Endothelial cell (in vitro differentiated cells): ENCODE measurements at places on chromosomes 4 and X. TPM values are rescaled to one million over a fixed set of nuclear protein-coding genes. Genes with fewer than 3 reads are reported as not detected.

DNA sequence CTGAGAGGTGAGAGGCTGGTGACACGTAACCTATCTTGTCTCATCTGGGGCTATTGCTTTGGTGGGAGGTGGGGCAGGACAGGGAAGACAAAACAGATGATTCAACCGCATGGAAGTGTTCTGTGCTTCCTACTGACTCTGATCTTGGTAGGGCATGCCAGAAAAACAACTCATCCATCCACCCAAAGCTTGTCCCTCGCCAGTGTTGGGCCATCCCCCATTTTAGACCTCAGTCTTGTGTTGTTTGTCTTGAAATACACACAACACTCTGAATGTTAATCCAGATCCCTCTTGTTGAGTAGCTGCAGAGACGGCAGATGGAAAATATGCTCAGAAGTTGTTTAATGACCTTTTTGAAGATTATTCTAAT is 377 bp downstream of the CHRNA9 start:
- H3K4me3 ChIP-seq, result no peak overlapping the region
- no peaks in the 10 kb centered on the region for H3K36me3 ChIP-seq

DNA sequence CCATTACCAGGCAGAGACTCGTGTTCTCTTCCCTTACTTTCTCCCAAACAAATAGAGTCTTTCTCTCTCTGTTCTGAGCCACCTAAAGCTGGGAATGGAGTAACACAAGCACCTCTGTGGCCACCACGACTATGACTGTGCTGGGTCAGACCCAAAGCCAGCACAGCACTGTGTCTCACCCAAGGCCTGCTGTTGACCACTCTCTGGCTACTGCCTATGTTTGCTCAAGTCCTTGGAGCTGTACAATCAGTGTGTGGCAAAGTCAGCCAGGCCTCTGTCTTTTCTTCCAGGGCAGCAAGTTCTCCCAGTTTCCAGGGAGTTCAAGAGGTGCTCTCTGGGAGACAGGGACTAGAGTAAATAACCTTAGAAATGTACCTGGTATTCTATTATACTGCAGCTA is 239.4 kb downstream of the FAM47A start:
- DNase-seq, result no peak
- H3K27ac ChIP-seq, result no peak overlapping the region
- no peaks in the 10 kb centered on the region for H3K4me1 ChIP-seq
- no peaks in the 10 kb centered on the region for H3K27me3 ChIP-seq
- H3K4me3 ChIP-seq, result no peak overlapping the region

GRCh38 chr4:137825505-137825904 is 293.2 kb upstream of the PCDH18 start:
- no peak overlapping the region for H3K27ac ChIP-seq
- no peak overlapping the region for H3K4me3 ChIP-seq
- no peak for DNase-seq
- no peaks in the 10 kb centered on the region for H3K4me1 ChIP-seq

- no peak overlapping the region for H3K27ac ChIP-seq
- no peak overlapping the region for H3K4me3 ChIP-seq
- H3K4me1 ChIP-seq, result peaks cover 7% of the 10 kb centered on the region
- H3K27me3 ChIP-seq, result no peaks in the 10 kb centered on the region
- no peak for DNase-seq
- H3K36me3 ChIP-seq, result peaks cover 11% of the 10 kb centered on the region
These were observed 715.9 kb downstream of the TECRL start for GRCh38 chr4:63693321-63693720.

DNA sequence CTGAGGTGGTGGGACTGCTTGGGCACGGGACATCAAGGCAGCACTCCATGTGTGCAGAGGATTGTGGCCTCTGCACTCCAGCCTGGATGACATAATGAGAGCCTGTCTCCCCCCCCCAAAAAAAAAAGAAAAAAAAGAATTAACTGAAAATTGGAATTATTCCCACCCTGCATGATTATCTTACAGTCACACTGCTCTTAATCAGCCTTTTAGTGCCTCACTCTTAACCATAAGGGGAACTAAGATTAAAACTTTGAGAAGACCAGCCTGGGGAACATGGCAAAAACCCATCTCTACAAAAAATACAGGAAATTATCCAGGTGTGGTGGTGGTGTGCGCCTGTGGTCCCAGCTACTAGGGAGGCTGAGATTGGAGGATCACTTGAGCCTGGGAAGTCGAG is 94.6 kb downstream of the UBE2K start:
- H3K27me3 ChIP-seq, result peaks cover 4% of the 10 kb centered on the region
- no peak overlapping the region for H3K27ac ChIP-seq
- no peak overlapping the region for H3K4me3 ChIP-seq
- no peaks in the 10 kb centered on the region for H3K4me1 ChIP-seq
- DNase-seq, result no peak
- H3K36me3 ChIP-seq, result no peaks in the 10 kb centered on the region

DNA sequence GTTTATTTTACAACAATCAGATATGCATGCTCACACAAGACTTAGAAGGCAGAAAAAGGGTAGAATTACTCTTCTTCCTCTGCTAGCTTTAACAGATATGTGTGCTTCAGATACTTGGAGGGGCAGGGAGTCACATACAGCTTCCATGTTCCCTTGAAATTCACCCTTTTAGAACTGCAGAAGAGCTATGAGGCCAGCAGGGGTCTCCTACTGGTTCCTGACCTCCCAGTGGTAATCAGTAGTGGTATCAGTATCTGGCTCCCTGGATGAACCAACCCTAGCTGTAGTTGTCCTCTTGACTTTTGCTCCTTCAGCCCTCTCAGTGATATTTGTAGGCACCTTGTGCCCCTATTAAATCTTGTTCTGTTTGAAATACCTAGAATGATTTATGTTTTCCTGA is 81.5 kb downstream of the RCHY1 start:
- no peak overlapping the region for H3K4me3 ChIP-seq
- H3K36me3 ChIP-seq, result no peaks in the 10 kb centered on the region
- peaks cover 13% of the 10 kb centered on the region for H3K4me1 ChIP-seq
- no peak overlapping the region for H3K27ac ChIP-seq
- H3K27me3 ChIP-seq, result no peaks in the 10 kb centered on the region

IGSF1 gene
- 1.1 TPM for total RNA-seq

- no peak overlapping the region for H3K4me3 ChIP-seq
- peaks cover 3% of the 10 kb centered on the region for H3K27me3 ChIP-seq
- H3K36me3 ChIP-seq, result no peaks in the 10 kb centered on the region
- no peak for DNase-seq
These were observed 5.9 kb downstream of the COL25A1 start for GRCh38 chr4:109296527-109296926.

GRCh38 chr4:74108457-74109115 is 9.6 kb upstream of the CXCL2 start:
- H3K4me3 ChIP-seq, result no peak overlapping the region
- no peaks in the 10 kb centered on the region for H3K36me3 ChIP-seq
- no peak for DNase-seq
- H3K4me1 ChIP-seq, result peaks cover 18% of the 10 kb centered on the region
- peak overlapping the region; percentile 64 for H3K27ac ChIP-seq

SPANXB1 gene
- total RNA-seq, result not detected

CFAP99 gene
- not detected for total RNA-seq

DNA sequence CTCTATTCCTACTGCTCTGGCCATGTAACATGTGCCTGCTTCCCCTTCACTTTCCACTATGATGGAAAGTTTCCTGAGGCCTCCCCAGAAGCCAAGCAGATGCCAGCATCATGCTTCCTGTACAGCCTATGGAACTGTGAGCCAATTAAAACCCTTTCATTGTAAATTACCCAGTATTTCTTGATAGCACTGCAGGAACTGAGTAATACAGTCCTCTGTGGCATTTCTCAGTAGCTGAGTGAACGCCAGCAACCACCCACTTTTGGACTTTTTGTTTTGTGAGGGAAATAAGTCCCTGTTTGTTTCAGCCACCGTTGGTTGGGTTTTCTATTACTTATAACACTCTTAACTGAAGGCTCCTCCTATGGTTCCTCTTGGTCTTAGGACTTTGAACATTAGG is 104.1 kb downstream of the C4orf51 start:
- peaks cover 2% of the 10 kb centered on the region for H3K27me3 ChIP-seq
- peaks cover 12% of the 10 kb centered on the region for H3K4me1 ChIP-seq
- no peak overlapping the region for H3K27ac ChIP-seq
- no peak for DNase-seq

GRCh38 chr4:179748837-179749236 is 2306.6 kb upstream of the AGA start:
- no peak overlapping the region for H3K4me3 ChIP-seq
- H3K27ac ChIP-seq, result no peak overlapping the region
- no peaks in the 10 kb centered on the region for H3K27me3 ChIP-seq
- DNase-seq, result no peak
- H3K36me3 ChIP-seq, result no peaks in the 10 kb centered on the region

DNA sequence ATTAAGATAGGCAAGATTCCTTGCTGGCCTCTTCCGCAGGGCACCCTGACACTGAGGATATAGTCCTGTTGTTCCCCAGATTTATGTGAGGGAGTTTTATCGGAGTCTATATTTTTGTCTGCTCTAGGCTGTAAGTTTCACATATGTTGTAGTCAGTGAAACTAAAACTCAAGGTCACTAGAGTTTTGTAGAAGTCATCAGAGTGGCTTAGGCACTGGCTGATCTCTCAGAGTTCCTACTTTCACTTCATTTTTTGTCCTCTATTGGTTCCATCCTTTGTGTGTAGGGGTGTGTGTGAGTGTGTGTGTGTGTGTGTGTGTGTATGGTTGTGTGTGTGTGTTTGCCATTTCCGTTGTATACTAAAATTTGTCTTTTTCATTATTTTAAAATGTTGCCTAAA is 577.5 kb downstream of the IQCM start:
- H3K27ac ChIP-seq, result no peak overlapping the region
- no peak for DNase-seq
- no peaks in the 10 kb centered on the region for H3K4me1 ChIP-seq
- H3K27me3 ChIP-seq, result no peaks in the 10 kb centered on the region
- H3K36me3 ChIP-seq, result no peaks in the 10 kb centered on the region

TMPRSS11E gene
- 1.3 TPM for total RNA-seq

GRCh38 chrX:125620715-125621587 is 301.3 kb downstream of the TEX13C start:
- no peaks in the 10 kb centered on the region for H3K27me3 ChIP-seq
- H3K4me3 ChIP-seq, result no peak overlapping the region
- H3K36me3 ChIP-seq, result no peaks in the 10 kb centered on the region

SH3RF1 gene
- 23.5 TPM for total RNA-seq

DNA sequence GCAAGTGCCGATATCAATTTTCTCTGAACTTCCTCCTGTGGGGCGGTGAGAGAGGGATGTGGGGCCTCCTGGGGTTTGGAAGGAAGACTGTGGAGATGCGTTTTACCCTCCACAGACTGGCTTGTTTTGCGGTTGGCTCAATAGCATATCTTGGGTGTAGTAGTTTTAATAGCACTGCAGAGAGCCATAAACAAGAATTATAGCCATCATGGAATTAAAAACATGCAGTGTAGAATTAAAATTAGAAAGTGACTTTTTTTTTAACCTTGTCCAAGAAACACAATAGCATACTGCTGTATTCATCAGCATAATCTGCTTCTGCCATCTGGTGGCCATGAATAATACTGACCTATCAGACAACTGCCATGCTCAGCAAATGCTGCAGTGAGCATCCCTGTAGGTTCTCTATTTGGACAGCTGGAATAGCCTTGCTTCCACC is 47.3 kb upstream of the SCML1 start:
- no peaks in the 10 kb centered on the region for H3K36me3 ChIP-seq
- H3K4me3 ChIP-seq, result no peak overlapping the region
- H3K4me1 ChIP-seq, result peaks cover 3% of the 10 kb centered on the region
- H3K27me3 ChIP-seq, result no peaks in the 10 kb centered on the region
- DNase-seq, result peak; percentile 47
- H3K27ac ChIP-seq, result no peak overlapping the region

DNA sequence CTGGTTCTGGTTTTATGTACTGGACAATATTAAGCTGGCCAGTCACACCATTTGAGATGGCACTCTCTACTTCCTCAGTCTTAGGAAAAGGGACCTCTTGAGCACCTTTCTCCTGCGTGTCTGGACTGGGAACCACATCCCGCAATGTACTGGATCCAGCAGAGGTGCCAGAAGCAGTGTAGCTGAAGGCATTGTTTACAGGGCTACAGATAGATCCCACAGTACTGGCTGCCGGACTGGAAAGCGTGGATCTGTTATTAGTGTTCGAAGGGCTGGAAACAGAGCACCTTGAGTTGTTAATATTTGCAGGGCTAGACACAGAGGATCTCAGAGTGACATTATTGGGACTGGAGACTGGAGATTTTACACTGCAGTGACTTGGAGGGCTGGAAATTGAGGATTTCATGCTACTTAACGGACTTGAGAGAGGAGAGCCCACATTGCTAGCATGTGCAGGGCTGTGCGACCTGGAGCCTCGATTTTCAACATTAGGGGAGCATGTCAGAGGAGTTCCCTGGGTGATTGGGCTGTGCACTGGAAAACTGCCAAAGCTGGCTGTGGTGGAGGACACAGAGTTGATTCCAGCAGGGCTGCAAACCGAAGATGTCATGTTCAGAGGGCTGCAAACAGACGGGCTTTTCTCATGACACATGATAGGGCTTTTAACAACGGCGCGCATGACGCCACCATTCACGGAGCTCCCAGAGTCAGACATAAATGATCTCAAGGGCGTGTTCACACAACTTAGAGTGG is 6.4 kb downstream of the NR3C2 start:
- no peak for DNase-seq
- H3K36me3 ChIP-seq, result no peaks in the 10 kb centered on the region
- H3K4me3 ChIP-seq, result no peak overlapping the region
- no peaks in the 10 kb centered on the region for H3K4me1 ChIP-seq

- H3K27me3 ChIP-seq, result peaks cover 1% of the 10 kb centered on the region
- H3K27ac ChIP-seq, result no peak overlapping the region
- no peak for DNase-seq
- no peak overlapping the region for H3K4me3 ChIP-seq
- no peaks in the 10 kb centered on the region for H3K36me3 ChIP-seq
These were observed 278.9 kb upstream of the GATB start for GRCh38 chr4:152039691-152040090.

DNA sequence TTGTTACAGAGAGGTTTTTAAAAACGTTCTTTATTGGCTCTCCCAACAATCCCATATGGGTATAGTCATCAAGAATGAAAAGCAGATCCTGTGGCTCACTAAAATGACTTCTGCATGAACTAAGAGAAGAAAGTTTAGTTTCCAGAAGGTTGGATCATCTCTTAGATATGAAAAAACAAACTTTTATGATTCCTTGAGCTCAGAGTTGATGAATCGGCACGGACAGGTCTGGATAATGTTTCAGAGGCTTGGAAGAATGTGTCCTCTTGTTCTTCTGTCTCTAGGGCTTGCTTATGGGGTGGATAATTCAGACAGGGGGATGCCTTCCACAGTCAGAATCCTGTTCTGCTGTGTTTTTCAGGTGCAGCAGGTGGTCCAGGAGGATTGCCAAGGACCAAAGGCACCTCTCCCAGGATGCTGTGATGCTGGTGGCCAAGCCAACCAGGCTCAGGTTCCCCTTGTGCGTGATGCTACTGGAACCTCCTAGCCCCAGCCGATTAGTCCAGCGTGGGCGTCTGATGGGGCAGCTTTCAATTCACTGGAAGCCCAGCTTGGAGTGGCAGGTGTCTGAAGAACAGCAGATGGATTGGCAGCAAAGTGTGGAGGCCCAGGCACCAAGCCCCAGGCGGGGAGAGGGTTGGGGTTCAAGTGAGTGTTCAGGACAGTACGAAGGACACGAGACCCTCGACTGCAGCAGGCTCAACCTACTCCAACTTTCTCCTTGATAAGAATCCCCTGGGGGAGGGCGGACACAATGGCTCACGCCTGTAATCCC is 30.3 kb downstream of the CCKAR start:
- no peak overlapping the region for H3K27ac ChIP-seq
- H3K4me3 ChIP-seq, result no peak overlapping the region
- H3K27me3 ChIP-seq, result peaks cover 5% of the 10 kb centered on the region
